D341Med (cell line): ENCODE measurements at places on chromosomes 2 and 18.
A peak's percentile ranks its signal among the peaks of the same experiment; 100 is the strongest.

GRCh38 chr2:174745142-174745541 is 19.1 kb downstream of the CHRNA1 start:
- no peak for DNase-seq

DNA sequence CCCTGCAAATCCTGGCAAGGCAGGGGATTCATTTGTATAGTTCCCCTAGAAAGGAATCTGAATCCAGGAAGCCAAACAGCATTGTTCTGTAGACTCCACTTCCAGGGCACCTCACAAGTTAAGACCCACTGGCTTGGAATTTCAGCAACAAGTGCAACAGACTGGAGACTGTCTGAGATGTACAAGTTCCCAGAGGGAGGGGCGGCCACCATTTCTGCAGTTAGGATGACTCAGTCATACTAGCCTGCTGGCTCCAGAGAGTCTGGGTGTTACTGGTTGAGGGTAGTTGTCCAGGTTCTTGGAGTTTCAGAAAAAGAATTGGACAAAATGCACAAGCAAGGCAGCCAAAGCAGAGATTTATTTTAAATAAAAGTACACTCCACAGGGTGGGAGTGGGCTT is 384.2 kb downstream of the DSC3 start:
- no peak for DNase-seq

- no peak for DNase-seq
Measured at GRCh38 chr18:23648456-23648855, 14.3 kb downstream of the ANKRD29 start.

DNA sequence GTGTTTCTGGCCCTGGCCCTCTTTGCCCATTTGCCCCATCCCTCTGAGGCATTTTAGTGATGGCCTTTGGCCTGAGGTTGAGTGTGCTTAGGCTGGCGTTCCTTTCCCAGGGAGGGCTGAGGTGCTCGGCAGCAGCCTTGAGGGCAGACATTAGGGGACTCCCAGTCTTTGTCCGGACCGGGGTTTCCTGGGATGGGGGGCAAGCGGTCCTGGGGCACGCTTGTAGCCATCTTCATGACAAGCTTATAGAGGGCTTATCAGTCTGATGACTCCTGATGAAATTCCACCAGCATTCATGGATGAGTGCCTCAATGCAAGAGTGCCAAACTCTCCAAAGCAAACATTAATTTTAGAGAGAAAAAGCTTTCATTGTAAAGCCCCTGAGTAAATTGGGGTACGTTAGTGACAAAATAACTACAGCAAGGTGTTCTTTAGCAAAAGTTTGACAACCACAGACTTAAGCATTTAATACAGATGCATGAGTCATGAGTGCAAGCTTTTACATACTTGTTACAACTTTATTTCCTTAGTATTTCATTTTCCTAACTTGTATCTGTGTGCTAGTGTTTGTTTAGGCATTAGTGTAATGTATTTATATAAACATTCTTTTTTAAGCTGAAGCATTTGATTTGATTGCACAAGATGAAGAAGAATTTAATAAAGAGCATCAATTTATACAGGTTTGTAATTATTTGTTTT is 45.6 kb downstream of the CEP192 start:
- DNase-seq: no peak

DNA sequence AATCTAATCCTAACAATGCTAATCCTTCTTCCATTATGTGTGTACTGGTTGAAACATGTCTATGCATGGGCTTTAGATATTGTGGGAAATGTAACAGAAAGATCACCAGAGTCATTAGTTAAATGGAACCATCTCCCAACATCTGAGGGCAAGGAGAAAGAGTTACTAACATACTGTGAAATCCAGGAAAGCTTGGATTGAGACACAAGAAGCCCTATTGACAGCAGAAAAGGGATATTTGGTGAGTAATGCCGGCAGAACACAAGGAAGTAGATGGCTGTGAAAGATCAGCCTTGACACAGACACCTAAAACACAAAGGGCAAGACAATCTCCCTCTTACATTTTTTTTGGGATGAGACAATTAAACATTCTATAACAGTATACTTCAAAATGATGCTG is 28.5 kb upstream of the LAMA1 start:
- DNase-seq: no peak

DNA sequence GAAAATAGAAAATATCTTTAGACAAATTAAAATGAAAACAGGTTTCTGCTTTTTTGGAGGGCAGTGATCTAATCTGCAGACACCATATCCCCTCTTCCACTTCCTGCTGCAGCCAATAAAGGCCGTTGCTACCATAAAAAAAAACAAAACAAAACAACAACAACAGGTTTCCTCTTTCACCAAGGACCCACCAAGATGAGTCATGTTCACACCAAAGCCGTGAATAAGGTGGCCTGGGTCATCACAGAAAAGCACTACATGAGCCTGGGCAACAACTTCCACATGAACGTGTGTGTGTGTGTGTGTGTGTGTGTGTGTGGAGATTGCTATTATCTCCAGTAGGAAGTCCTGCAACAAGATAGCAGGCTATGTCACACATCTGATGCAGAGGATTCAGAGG is 24.8 kb upstream of the TFCP2L1 start:
- no peak for DNase-seq

DNA sequence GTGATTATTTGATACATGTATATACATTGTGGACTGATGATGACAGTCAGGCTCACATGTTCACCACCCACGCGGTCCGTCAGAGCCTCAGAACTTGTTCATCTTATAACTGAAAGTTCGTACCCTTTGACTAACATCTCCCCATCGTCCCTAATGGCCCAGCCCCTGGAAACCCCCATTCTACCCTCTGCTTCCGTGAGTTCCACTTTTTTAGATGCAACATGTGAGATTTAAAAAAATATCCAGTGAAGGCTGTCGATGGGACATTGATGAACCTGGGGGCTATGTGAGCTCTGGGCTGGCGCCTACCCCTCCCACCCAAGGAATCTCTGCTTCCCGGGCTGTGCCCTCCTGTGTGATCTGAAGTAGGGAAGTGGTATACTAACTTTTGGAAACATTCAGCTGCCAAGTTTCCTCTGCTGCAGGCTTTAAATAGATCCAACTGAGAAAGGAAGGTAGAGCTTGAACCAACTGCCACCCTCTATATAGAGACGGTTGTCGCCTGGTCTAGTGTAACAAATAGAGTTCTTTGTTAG is 163.8 kb downstream of the FAM210A start:
- DNase-seq: no peak

GRCh38 chr2:66890166-66890742 is 455.3 kb downstream of the MEIS1 start:
- no peak for DNase-seq

GRCh38 chr2:187748958-187749357 is 194.7 kb upstream of the TFPI start:
- no peak for DNase-seq

- DNase-seq: no peak
Measured at GRCh38 chr2:231523451-231524285, 6.6 kb downstream of the NMUR1 start.

- no peak for DNase-seq
Measured at GRCh38 chr2:42328148-42328833, 32.7 kb downstream of the COX7A2L start.

- DNase-seq: peak; percentile 44
Measured at GRCh38 chr18:39840856-39841481, 2114.1 kb upstream of the PIK3C3 start.

- no peak for DNase-seq
Measured at GRCh38 chr2:174605687-174606086, 8.1 kb upstream of the WIPF1 start.

DNA sequence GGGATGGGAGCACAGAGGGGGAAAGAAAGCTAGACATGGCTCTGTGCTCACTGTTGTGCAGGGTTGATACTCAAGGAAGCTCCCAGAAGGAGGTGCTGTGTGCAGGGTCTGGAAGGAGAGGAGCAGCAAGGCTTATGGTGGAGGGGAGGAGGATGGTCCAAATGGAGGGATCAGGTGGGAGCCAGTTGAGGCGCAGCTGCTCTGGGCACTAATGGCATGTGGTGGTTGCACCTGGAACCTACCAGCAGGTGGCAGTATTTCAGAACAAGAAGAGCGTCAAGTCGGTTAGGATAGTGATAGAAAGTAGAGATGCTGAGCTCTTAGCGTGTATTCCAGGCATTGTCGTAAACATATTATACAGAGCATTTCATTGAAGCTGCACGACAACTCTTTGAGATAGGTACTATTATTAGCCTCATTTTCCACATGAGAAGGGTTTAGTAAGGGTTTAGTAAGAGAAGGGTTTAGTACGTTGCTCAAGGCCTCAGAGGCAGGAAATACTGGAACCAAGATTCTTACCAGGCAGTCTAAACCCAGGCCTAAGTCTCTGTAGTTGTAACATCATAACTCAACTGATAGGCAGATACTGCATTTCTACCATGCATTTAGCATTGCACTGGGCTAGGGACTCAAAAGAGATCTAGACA is 223.7 kb downstream of the CYP26B1 start:
- peak; percentile 76 for DNase-seq

- peak; percentile 64 for DNase-seq
Measured at GRCh38 chr2:234974501-234975385, 22.9 kb downstream of the SH3BP4 start.

DNA sequence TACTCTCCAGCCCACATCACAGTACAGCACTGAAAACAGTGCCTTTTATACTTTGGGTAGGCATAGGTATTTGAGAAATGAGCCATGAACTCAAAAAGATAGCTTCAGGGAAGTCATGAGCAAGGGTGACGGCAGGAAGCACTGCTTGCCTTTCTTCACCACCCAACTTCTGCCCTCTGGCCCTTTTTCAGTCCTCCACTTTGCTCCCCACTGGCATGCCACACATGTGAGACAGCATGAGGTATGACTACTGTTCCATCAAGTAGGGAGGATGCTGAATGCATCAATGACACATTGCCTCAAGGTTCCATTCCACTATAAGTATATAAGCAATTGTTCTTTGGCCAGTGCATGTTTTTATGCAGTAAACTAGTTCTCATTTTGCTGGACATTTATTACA is 373.0 kb downstream of the NRXN1 start:
- DNase-seq: no peak

- peak; percentile 88 for DNase-seq
Measured at GRCh38 chr2:55120634-55121359, 70.5 kb upstream of the RTN4 start.

GRCh38 chr18:10122988-10123950 is 209.5 kb downstream of the VAPA start:
- DNase-seq: no peak

DNA sequence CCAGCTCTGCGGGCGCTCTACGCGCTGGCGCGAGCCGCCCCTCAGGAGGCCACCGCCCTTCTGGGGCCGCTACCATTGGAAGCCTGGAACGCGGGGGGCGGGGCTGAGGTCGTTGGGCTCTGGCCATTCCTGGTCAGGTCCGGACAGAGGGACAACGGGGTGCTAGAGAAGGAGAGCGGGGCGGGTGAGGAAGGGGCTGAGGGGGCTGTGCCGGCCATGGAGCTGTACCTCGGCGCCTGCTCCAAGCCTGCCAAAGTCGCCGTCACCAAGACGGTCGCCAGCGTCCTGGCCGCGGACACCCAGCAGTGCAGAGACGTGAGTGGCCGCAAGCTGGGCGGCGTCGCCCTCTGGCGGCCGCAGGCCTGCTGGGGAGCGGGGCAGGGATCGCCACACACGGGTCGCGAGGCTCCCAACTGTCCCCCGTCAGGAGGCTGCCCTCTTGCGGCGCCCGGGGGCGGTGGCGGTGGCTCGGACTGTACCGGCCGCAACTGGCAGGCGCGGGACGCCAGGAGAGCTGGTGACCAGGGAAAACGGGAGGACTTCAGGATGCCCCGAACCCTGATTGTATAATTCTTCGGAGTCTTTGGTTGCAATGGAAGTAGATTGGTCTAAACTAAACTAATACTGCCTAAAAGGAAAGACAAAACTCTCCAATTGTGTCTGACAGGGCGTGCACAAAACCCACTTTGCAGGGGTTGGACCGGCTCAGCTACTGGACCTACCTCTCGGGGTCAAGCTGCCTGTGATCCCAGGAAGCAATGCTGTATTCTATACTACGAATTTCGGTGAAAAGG is at the start of gene FSIP2:
Gene FSIP2 (plus strand): TSS at position 126 of the 794 bp plus-strand sequence. CDS start 91 bp downstream, at position 217.
- DNase-seq: peak; percentile 18

- DNase-seq: peak; percentile 7
Measured at GRCh38 chr2:120992791-120993555, 257.3 kb downstream of the GLI2 start.

- no peak for DNase-seq
Measured at GRCh38 chr2:203789618-203790017, 78.0 kb upstream of the CTLA4 start.

DNA sequence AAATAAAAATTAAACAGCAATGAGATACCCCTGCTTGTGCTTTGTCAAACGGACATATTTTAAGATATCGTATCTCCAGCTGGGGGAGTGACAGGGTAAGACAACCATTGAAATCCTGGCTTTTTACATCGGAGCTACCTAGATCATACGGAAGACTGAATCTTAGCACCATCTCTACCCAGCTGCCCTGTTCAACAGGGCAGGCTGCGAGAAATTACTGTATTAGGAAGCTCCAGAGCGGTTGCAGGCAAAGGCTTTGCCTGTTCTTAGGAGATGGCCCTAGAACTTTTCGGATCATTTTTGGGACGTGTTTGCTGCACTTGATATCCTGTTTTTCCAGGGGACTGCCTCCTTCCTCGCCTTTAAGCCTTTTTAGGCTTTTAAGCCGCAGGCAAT is 2.0 kb upstream of the PRKCE start:
- DNase-seq: no peak

- no peak for DNase-seq
Measured at GRCh38 chr18:36527051-36527450, 229.5 kb downstream of the FHOD3 start.

- no peak for DNase-seq
Measured at GRCh38 chr2:205883965-205884364, 201.7 kb downstream of the NRP2 start.
